Cardiac fibroblast (primary cell): ENCODE measurements at places on chromosomes 4 and X.
A peak's percentile ranks its signal among the peaks of the same experiment; 100 is the strongest.

DNA sequence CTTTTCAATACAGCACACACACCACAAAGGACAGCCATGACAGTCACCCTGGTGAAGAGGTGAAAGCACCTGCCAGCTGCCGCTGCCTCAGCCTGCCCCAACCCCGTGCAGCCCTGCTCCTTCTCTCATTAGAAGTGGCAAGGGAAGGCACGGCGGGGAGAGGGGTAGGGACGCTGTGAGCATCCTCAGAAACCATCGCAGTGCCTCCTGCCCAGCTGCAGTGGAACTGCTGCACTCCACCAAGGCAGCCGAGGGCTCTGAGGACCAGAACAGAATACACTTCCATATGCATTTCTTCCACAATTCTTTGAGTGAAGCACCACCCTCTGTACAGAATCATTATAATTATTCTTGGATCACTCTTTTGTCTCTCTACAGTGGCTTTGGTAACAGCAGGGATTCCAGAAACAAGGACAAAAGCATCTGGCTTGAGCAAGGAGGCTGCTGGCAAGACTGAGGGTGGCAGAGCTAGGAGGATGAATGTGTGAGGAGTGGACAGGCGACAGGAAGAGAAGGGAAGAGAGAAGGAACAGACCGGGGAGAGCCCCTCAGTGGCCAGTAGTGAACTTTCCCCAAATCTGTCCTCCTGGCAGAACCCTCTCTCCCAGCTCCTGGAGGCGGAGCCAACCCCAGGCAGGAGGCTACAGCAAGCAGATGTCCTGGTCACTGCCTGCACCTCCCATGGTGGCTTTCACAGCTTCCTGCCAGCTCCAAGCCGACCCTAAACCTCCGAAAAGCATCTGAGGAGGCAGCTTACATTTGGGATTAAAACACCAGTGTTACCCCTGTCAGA lies 73.2 kb downstream of the MTNR1A start:
- no peak for DNase-seq

GRCh38 chr4:2849267-2850152 lies 5.9 kb downstream of the ADD1 start:
- no peak for DNase-seq

DNA sequence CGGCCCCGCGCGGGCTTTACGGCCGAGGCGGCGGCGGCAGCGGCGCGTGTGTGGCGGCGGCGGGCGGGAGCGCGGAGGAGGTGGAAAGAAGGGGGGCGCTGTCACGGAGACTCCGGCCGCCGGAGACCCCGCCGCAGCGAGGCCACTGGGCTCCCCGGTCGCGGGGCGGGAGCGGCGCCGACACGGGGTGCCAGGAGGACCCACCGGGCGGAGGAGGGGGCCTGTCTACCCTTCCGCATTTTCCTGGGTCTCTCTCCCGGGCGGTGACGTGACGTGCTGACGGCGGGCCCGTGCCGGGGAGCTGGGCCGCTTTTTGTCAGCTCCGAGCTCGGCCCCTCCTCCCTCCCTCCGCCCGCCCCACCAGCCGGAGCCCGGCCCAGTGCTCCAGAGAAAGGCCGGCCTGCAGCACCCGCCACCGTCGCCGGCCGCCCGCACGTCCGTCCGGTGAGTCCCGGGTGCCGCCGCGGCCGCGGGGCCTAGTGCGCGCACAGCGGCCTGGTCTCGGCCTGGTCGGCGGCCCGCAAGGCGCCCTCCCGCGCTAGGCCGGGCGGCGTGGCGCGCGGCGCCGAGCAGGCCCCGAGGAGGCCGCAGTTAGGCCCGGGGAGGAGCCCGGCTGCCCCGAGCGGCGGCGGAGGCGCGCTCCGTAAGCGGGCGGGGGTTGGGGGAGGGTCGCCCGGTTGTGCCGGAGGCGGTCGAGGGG lies at the start of gene ZFX:
ZFX (plus strand) TSS at position 379 of the 700 bp plus-strand sequence. CDS start 23,014 bp downstream, outside the sequence.
- peak; percentile 54 for DNase-seq

GRCh38 chr4:148749403-148749802 lies 307.2 kb upstream of the NR3C2 start:
- no peak for DNase-seq

GRCh38 chr4:174517502-174518445 lies 4.5 kb downstream of the HPGD start:
- DNase-seq, result no peak

- DNase-seq, result peak; percentile 34
Observed at GRCh38 chrX:70042399-70043371, 7.1 kb downstream of the AWAT2 start.

- no peak for DNase-seq
Observed at GRCh38 chr4:110477836-110478235, 1.9 kb downstream of the ENPEP start.

- DNase-seq, result no peak
Observed at GRCh38 chr4:176464748-176465147, 145.0 kb downstream of the SPCS3 start.

DNA sequence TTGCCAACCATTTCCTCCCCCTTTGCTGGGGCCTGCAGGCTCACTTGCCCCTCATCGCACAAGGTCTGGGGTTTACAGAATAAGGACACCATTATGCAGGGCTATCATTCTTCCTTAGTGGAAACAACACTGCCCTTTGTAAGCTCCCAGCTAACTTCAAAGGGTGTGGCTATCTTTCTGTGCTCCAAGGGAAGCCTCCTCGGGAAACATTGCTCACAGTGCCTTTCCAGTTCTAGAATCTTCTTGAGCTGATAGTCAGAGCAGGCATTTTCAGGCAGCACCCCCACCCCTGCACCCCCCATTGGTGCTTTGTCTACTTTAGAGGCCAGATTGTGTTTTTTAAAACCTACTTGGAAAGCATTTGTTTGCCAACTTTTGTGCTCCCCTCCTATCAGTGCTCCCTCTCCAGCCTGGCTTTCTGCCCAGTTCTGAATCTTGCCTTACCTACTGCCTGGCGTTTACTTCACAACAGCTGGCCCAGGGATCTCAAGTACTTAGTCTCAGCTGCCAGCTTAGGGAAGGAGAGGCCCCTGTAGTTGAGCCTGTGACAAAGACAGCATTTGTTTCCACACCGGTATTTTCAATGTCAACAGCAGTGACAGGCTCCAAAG lies 53.5 kb downstream of the PLAC1 start:
- peak; percentile 73 for DNase-seq

DNA sequence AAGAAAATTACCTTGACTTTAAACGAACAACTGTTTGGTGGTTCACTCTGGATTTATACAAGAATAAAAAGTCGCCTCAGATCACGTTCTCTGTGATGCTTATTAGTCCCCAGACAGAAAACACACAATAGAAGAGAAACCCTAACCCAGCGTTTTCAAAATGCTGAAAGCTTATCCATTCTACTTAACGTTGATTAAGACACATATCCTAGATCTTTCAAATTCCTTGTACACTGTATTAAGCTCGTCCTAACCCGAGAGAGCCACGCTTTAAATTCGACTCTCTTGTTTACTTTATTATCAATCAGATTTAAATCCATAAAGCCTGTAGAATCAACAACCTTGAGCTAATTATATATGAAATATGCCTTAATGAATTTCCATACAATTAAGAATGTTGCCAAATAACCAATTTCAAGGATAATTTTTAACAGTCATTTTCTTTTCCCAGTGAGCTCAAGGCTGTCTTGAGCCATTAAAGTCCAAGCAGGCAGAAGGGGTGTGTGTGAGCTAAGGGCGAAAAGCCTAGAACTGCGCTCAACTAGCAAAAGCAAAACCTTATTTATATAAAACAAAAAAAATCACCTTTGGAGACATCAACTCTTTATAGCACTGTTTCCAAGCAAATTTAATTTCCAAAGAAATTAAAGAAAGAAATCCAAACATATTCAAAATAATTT lies 981 bp upstream of the PITX2 start:
- no peak for DNase-seq

DNA sequence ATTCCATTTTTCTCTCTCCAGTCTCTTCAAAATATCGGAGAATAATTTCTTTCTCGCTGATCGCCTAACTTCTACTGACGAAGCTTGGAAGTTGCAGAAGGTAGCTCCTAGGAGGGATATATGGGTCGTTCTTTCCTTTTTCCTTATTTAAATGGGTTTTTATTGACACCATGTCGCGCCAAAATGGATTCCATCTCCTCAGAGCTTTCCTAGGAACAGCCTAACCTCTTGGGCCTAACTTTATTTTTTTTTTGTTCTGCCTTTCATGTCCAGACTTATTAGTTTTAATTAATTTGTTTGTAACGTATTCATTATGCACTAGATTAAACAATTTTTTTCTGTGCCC lies 359.4 kb upstream of the ZCCHC13 start:
- DNase-seq, result peak; percentile 6

DNA sequence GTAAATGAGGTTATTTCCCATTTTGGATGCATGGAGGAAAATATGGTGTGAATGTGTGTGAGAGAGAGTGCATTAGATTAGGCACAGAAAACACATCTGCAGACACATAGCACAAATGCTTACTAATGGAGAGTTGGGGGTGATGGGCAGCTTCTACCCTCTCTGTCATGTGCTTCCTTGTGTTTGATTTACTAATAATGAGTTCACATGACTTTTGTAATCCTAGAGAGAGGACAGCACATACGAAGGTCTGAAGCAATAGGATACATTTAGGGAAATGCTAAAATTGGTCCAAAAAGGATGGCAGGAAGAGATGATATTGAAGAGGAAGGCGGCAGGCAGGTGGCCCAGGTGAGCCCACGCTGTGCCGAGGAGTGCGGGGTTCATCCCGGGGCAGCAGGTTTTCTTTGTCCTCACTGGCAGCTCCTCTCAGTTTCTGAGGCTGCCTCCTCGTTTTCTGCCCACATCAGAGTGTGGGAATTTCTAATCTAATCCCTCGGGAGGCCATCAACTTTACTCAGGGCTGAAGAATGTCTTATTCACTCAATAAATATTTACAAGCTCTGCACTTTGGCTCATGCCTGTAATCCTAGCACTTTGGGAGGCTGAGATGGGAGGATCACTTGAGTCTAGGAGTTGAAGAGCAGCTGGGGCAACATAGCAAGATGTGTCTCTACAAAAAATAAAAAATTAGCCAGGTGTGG lies 15.9 kb upstream of the MAP9 start:
- DNase-seq, result peak; percentile 91

- peak; percentile 20 for DNase-seq
Observed at GRCh38 chrX:10514891-10515290, 105.5 kb downstream of the MID1 start.

DNA sequence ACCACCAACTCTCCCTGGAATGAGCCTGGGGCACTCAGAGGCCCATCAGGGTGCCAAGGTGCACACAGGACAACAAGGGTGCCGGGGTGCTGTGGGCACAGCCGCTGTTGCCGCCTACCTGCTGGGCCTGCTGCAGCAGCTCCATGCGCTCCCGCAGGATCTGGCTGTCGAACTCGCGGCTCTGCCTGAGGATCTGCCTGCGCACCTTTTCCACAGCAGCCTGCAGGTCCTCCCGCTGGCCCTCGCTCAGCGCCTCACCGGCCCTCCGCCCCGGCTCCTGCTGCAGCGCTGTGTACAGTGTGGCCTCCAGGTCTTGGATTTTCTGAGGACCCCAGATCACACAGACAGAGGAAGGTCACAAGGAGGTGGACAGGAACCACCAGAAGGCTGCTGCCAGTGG lies 17.6 kb upstream of the C4orf50 start:
- no peak for DNase-seq

DNA sequence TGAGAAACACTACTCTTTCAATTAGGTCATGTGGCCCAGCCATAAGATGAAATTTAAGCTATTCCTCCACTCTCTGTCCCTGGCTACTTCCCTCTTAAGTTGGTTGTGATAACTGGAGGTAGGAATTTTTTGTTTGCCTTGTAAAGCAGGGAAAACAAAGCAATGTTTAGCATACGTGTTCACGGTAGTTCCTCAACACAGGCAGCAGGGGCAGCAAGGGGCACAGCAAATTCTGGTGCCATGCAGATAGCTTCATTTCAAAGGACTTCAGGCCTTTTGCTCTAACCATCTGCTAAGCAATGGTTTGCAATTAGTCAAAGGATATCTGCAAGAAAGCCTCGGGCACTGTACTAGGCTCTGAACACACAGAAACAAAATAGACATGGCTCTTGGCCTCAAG lies 330.2 kb downstream of the ZIC3 start:
- no peak for DNase-seq

- peak; percentile 57 for DNase-seq
Observed at GRCh38 chrX:108022491-108023089, 22.3 kb upstream of the VSIG1 start.

GRCh38 chr4:8645753-8646124 lies 53.2 kb downstream of the CPZ start:
- no peak for DNase-seq

GRCh38 chrX:132022967-132023895 lies at the start of gene STK26:
STK26 (plus strand) TSS chrX:132023302; CDS start chrX:132023618, 316 bp downstream.
- DNase-seq, result peak; percentile 71

DNA sequence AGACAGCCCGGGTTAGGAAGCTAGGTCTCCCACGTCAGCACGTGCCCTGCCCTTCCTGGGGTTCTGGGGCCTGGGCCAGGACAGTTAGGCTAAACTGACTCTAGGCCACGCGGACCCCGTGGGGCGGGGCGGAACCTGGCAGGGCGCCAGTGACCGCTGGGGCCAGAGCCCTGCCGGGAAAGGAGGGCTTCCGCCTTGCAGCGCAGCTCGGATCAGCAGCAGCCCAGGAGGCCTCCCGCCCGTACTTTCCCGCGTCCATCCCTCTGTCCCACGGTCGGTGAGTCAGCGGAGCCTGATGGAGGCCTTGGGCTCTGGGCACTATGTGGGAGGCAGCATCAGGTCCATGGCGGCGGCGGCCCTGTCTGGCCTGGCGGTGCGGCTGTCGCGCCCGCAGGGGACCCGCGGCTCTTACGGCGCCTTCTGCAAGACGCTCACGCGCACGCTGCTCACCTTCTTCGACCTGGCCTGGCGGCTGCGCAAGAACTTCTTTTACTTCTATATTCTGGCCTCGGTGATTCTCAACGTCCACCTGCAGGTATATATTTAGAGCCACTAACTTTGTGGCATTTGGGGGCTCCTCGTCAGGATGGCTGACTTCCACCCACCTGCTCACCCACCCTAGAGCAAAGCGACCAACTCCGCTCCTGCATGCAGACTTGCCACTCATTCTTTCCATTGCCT lies at the start of gene SMIM10:
SMIM10 (plus strand) TSS at position 191 of the 681 bp plus-strand sequence; CDS start at position 296, 105 bp downstream.
- peak; percentile 81 for DNase-seq

GRCh38 chrX:30920271-30920670 lies 31.2 kb upstream of the TAB3 start:
- DNase-seq, result no peak

DNA sequence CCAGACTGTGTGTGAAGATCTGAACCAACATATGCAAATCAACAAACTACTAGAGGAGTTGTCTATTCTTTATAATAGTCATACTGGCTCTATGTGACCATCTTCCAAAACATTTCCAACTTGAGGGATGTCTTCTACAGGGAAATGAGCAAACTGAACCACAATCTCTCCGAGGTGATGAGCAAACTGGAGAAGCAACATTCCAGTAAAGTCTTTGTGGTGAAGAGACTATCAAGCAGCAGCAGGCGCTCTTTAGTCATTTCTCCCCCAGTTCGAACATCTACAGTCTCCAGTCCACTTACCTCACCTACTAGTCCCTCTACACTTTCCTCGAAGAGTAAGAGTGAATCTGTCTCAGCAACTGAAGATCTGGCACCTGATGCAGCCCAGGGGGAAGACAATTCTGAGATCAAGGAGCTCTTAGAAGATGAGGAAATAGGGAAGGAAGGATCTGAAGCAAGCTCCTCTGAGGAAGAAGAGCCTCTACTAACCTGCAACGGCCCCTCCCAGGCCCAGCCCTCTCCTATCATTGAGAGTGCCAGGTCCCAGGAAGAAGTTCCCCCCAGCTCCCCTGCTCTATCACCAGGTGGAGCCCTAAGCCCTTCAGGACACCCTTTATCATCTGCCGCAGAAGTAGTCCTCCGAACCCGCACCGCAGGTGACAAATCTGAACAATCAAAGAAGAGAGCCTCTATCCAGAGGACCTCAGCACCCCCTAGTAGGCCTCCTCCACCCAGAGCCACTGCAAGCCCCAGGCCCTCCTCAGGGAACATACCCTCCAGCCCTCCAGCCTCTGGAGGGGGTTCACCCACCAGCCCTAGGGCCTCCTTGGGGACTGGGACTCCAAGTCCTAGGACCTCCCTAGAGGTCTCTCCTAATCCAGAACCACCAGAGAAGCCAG lies 98.1 kb downstream of the HNRNPD start:
- no peak for DNase-seq
